ENCODE measurements at places on chromosomes 3 and 15.

GRCh38 chr3:98746882-98747281 lies 16.3 kb upstream of the ST3GAL6 start:
- no peak for DNase-seq

DNA sequence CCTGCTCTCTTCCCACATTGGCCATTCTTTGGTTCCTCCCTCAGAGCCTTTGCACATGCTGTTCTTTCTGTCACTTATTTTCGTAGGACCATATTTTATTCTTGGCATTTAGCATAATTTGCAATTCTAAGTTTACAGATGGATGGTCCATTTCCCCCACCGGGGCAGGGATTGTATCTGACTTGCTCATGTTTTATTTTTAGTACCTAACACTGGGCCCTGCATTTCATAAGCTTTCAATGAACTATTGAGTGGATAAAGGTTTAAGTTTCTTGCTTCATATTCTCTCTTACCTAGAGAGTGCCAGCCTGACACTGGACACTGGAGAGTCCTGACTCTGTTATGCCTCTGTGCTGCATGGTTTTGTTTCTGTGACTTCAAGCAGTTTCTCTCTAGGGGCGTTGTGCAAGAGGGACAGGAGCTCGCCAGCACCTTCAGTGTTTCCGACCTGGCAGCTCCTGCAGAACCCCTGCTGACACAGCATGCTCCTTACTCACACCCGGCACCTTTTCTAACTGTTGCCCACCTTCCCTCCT lies 87.4 kb downstream of the FLNB start:
- no peak for DNase-seq

- DNase-seq, result no peak
Observed at GRCh38 chr3:32778389-32778788, 39.4 kb upstream of the TRIM71 start.

GRCh38 chr15:72698938-72699337 lies 12.9 kb downstream of the BBS4 start:
- no peak for DNase-seq

DNA sequence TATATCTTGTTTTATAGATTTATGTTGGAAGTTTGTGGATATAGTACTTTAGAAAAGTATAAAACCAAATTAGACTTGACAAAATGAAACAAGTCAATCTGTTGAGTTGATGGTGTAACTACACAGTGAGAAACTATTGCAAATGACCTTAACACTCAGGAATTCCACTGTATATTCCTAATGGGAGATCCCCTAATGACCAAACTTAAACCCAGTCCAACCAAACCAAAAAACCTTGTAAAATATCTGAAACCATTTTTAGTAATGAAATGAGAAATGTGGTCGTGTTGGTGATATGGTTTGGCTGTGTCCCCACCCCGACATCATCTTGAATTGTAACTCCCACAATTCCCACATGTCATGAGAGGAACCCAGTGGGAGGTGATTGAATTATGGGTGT lies 31.9 kb upstream of the ATP13A3 start:
- peak; percentile 59 for DNase-seq

- DNase-seq, result peak; percentile 89
Observed at GRCh38 chr3:11477407-11477911, 166.3 kb downstream of the VGLL4 start.

- DNase-seq, result no peak
Observed at GRCh38 chr3:2927259-2927658, 182.9 kb downstream of the IL5RA start.

DNA sequence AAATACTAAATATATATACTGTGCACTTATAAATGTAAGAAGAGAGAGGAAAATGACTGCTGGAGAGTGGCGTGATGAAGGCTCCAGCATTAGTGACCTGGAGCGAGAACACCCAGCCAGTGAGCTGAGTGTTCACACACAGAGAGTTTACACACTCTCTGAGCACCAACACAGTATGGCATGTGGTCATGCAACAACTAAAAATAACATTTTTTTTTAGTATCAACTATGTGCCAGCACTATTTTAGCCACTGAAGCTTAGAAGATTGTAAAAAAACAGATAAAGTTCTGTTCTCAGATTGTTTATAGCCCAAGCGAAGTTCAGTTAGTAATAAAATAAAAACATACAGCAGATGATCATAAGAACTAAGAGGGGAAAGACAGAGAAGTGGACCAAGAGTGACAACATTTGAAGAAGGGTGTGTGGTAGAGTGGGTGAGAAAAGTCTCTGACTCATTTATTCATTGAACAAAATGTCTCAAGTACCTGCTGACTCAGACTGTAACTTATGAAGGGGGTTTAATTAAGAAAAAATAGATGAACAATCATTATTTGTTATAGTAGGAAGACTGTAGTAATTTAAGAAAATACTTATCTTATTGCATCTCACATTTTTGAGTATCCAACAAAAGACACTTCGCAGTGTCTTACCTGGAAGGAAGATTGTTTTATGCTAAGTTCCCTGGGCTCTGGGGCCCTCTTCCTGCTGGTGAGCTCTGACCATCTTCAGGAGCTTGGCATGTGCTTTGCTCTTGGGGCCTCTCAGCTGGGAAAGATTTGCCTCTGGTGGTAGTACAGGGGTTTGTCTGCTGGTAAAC lies 43.8 kb downstream of the GAP43 start:
- peak; percentile 83 for DNase-seq

DNA sequence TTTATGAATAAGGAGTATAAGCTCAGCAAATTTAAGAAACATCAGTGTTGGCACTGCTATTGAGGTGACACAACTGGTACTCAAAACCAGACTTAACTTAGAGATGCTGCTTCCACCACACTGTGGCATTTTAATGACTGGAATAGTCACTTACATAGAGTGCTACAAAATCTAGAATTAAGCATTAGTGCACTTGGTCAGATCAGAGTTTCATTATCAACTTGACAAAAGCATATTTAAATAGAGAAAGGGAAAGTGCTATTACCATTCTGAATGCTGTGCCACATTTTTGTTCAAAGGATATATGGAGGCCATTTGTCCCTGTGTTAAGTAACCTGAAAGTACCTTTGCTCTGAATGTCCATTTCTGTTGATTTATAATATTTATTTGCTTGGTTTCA lies 800.7 kb upstream of the ALCAM start:
- no peak for DNase-seq

GRCh38 chr3:49761661-49762060 lies 24.7 kb downstream of the IP6K1 start:
- no peak for DNase-seq
